IMR-90 (cell line): ENCODE measurements at places on chromosomes 7 and 10. TPM values are rescaled to one million over a fixed set of nuclear protein-coding genes. Genes with fewer than 3 reads are reported as not detected.
A peak's percentile ranks its signal among the peaks of the same experiment; 100 is the strongest.

The MLXIPL gene
- not detected in 2 replicates for total RNA-seq

The IFIT1B gene
- not detected in 2 replicates for total RNA-seq

DNA sequence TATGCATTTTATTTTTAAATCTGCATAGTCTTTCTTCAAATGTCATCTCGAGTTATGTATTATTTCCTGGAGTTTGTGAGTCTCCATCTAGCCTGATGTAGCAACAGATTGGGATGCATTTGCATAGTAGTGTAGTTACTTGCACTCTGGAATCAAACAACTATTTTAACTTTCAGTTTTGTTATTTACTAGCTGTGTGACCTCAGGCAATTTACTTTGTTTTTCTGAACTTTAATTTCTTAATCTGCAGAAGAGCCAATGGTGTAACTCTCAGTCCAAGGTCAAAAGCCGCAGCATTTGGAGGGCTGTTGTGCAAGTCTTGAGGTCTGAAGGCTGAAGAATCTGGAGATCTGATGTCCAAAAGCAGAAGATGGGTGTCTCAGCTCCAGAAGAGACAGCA lies 175.8 kb upstream of the SORCS1 start:
- H3K27ac ChIP-seq: no peak overlapping the region
- H3K36me3 ChIP-seq: no peaks in the 10 kb centered on the region
- H3K27me3 ChIP-seq: no peaks in the 10 kb centered on the region
- DNase-seq: no peak
- no peak overlapping the region for H3K4me3 ChIP-seq
- no peaks in the 10 kb centered on the region for H3K4me1 ChIP-seq

DNA sequence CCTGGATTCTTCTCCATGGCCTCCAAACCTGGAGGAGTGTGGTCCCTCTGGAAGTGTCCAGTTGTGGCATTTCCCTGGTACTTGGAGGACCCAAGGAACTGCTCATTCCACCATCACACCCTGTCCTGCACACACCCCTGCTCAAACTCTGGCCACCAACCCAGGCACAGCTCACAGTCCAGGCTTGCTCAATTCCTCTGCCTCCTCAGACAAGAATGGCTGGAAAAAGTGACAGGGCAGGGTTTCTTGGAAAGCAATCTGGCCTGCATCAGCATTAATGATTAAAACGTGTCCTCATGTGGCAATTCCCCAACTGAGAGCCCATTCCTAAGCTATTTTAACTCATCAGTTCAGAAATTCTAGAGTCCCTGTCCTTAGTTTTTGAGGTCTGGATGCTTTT lies 17.2 kb upstream of the TPST1 start:
- no peak overlapping the region for H3K27ac ChIP-seq
- H3K27me3 ChIP-seq: no peaks in the 10 kb centered on the region; the same call in 1 of the 2 replicates
- no peak overlapping the region for H3K4me3 ChIP-seq
- H3K36me3 ChIP-seq: no peaks in the 10 kb centered on the region

- H3K27ac ChIP-seq: no peak overlapping the region
- DNase-seq: no peak
- no peak overlapping the region for H3K4me3 ChIP-seq
- no peaks in the 10 kb centered on the region for H3K36me3 ChIP-seq
- H3K27me3 ChIP-seq: no peaks in the 10 kb centered on the region
Observed at GRCh38 chr7:18647582-18647981, 152.0 kb downstream of the HDAC9 start.

- no peaks in the 10 kb centered on the region for H3K27me3 ChIP-seq
- no peak for DNase-seq
Observed at GRCh38 chr7:144670218-144670617, 165.6 kb downstream of the TPK1 start.

The KIAA1549 gene
- 1.1 and 1.3 TPM in 2 replicates for total RNA-seq

GRCh38 chr7:148733496-148733895 lies 34.8 kb downstream of the CUL1 start:
- H3K36me3 ChIP-seq: peaks cover 31% of the 10 kb centered on the region
- DNase-seq: no peak
- peaks cover 16% of the 10 kb centered on the region for H3K4me1 ChIP-seq
- no peaks in the 10 kb centered on the region for H3K27me3 ChIP-seq

The DNAH11 gene
- under 0.01 TPM in 1 of 2 replicates, not detected in the other for total RNA-seq

DNA sequence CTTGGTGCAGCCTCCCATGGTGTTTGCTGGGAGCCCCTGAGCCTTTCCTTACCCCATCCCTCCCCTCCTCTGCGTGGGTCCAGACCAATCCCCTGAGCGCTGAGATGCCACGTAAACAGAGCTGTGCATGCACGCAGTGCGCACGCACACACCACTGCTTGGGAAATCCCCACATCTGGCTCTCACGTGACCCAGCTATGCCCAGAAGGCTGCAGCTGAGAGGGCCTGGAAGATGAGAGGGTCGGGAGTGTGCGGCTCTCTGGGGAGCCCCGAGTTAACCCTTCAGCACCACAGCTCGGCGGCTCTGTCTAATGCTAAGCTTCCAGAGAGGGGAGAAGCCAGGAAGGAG lies 177.2 kb downstream of the SH3PXD2A start:
- H3K4me1 ChIP-seq: peaks cover 22% of the 10 kb centered on the region
- DNase-seq: peak; percentile 100
- peak overlapping the region; percentile 91 for H3K27ac ChIP-seq
- H3K36me3 ChIP-seq: peaks cover 2% of the 10 kb centered on the region; the same call in 1 of the 2 replicates
- no peaks in the 10 kb centered on the region for H3K27me3 ChIP-seq

The CNTNAP2 gene
- not detected in 2 replicates for total RNA-seq

GRCh38 chr7:110522061-110522760 lies 568.7 kb upstream of the LRRN3 start:
- no peak overlapping the region for H3K27ac ChIP-seq
- DNase-seq: peak; percentile 18
- H3K4me3 ChIP-seq: no peak overlapping the region
- 0 out of 2 replicates have a peak, but pooled peaks cover 2% of the 10 kb centered on the region for H3K4me1 ChIP-seq
- no peaks in the 10 kb centered on the region for H3K36me3 ChIP-seq
- H3K27me3 ChIP-seq: no peaks in the 10 kb centered on the region

- DNase-seq: no peak
- peaks cover 28% of the 10 kb centered on the region for H3K27me3 ChIP-seq
- H3K36me3 ChIP-seq: no peaks in the 10 kb centered on the region
- no peaks in the 10 kb centered on the region for H3K4me1 ChIP-seq
- no peak overlapping the region for H3K4me3 ChIP-seq
- H3K27ac ChIP-seq: no peak overlapping the region
Observed at GRCh38 chr10:14191871-14192270, 138.9 kb downstream of the FRMD4A start.

DNA sequence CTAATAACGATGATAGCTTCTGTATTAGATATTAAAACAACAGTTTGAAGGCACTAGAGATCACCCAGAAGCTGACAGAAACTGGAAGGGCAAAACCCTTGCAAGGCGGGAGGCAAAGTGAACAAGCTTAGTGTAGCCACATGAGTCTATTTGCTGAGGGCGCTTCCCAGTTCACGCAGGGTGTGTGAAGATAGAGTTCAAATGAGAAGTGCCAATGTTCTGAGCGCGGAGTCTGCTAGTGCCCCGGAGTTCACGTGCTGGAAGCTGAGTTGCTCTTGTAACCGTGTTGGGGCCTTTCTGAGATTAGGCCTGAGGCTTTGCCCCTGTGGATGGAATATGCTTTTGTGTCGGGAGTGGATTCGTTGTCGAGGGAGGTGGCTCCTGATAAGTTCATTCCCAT lies 16.6 kb upstream of the GTPBP4 start:
- H3K36me3 ChIP-seq: no peaks in the 10 kb centered on the region
- peaks cover 9% of the 10 kb centered on the region for H3K4me1 ChIP-seq
- peaks cover 2% of the 10 kb centered on the region; the same call in 1 of the 2 replicates for H3K27me3 ChIP-seq
- H3K27ac ChIP-seq: no peak overlapping the region
- H3K4me3 ChIP-seq: no peak overlapping the region
